A549 (cell line): ENCODE measurements at places on chromosomes 12 and 14.

- no peak for DNase-seq
Observed at GRCh38 chr12:52965337-52965731, 16.4 kb downstream of the KRT18 start.

GRCh38 chr12:81950871-81951270, 191.7 kb upstream of the PPFIA2 start:
- DNase-seq = no peak

- DNase-seq = no peak
Observed at GRCh38 chr12:2743478-2743877, 51.3 kb upstream of the FKBP4 start.

GRCh38 chr12:128258866-128259555, 8.0 kb upstream of the TMEM132C start:
- no peak for DNase-seq

DNA sequence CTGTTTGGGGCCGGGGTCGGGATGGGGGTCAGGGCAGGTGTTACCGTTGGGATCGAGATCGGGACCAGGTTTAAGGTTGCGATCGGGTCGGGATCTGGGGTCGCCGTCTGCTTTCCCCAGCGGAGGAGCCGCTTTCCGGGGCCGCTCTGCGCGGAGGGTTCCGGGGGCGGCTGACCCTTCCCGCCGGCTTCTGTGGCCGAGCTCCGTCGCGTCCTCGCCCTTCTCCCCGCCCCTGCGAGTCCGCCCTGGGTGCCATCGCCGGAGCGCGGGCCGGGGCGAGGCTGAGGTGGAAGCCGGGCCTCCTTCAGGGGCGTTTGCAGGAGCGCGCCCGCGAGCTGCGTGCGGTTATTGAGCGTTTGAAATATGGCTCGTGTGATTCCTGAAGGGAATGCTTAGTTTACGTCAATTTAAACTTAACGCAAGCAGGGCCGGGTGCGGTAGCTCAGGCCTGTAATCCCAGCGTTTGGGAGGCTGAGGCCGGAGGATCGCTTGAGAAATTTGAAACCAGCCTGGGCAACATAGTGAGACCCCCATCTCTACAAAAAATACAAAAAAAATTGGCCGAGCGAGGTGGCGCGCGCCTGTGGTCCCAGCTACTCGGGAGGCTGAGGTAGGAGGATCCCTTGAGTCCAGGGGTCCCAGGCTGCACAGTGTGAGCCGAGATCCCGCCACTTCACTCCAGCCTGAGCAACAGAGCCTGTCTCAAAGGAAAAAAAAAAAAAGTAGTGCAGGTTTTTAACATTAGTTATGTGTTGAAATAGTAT, 620 bp downstream of the PGAM5 start:
- no peak for DNase-seq

GRCh38 chr12:97757481-97758193, 295.0 kb downstream of the RMST start:
- DNase-seq = no peak

DNA sequence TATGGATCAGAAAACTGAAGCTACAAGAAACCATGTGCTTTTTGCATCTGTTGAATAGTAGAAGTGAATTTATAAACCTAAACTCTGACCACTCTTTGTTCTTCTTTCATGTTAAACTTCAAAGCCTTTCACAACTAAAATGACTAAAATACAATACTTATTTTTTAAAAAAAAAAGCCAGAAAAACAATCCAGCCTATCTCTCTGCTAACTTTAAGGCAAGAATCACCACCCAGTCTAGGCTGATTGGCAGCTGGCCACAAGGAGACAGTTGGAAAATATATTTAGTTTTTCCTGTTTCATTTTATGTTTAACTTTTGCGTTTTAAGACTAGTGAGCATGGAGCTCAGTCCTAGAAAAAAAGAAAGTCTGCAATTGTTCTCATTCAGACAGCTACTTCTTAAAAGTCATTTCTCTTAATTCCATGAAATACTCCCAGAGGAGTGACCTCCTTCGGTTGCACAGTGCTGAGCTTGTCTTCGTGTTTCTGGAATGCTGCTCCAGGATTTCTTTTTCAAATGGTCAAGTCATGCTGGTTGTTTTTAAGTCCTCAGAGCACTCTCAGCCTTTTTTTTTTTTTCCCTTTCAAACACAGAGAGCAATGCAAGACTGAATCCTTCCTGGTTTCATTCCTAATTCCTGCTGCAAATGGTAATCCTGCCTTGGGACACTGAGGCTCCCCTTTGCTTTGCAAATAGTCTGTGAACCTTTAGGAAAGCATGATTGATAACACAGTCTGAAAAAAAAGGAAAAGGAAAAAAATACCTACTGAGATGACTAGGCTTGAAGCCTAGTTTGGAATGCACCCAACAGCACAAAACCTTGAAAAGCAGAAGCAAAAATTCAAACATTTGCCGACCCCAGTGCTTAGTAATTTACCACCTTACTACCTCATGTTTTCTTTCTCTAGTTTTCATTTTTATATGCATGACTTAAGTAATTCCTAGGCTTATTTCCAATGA, 233.3 kb upstream of the DAAM1 start:
- no peak for DNase-seq

DNA sequence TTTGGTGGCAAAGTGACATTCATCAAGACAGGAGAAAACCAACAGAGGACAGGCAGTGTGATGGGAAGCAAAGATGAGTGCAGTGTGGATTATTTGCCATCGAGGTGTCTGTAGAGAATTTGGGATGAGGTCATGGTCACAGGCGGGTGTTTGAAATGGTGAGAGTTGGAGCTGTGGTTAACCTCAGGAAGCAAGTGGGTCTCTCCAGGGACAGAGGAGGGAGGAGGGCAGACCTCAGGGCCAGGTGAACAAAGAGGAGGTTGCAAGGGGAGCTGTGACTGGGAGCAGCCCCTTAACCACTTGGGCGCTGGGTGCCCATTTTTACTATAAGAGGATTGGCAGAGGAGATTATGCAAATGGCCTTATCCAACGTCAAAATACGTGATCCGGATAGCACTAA, 7.0 kb downstream of the FZD10 start:
- no peak for DNase-seq

- no peak for DNase-seq
Observed at GRCh38 chr14:102325791-102326345, 6.3 kb downstream of the ZNF839 start.

DNA sequence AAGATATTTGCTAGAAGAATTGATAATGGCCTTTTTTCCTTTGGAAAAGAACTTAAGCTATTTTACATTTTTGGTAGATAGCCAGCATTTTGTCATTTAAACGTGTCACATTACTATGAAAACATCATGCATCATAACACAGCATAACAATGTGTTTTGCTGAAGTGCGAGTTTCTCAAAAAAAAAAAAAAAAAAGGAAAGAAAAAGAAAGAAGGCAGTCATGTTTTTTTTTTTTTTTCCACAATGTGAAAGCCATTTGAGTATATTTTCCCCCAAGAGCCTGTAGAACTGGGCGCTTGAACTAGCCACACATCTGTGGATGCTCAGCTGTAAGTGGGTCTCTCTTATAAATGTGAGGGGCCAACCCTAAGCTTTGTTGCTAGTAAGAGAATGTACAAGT, 300.1 kb downstream of the AKAP6 start:
- DNase-seq = no peak

GRCh38 chr12:75632442-75632841, 121.0 kb upstream of the KRR1 start:
- DNase-seq = no peak

GRCh38 chr12:65925626-65926025, 101.3 kb downstream of the HMGA2 start:
- DNase-seq = no peak

DNA sequence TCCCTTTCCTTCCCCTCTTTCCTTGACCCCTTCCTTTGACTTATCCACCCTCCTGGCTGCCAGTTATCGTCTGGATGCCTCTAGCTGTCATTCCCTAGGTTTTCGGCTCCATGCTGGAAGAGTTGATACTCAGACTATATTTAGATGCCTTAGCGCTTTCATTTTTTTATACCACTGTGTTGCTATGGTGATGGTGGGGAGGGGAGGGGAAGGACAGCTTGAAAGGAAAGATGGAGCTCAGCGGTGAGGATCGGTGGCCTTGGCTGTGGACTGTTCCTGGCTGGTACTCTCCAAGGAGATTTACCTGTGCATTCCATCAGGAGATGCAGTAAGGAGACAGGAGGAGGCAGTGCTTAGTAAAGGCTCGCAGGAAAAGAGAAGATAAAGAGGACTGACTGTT, 108.7 kb downstream of the SLC8A3 start:
- no peak for DNase-seq

GRCh38 chr12:113464452-113464775, 7.3 kb downstream of the LHX5 start:
- DNase-seq = no peak

DNA sequence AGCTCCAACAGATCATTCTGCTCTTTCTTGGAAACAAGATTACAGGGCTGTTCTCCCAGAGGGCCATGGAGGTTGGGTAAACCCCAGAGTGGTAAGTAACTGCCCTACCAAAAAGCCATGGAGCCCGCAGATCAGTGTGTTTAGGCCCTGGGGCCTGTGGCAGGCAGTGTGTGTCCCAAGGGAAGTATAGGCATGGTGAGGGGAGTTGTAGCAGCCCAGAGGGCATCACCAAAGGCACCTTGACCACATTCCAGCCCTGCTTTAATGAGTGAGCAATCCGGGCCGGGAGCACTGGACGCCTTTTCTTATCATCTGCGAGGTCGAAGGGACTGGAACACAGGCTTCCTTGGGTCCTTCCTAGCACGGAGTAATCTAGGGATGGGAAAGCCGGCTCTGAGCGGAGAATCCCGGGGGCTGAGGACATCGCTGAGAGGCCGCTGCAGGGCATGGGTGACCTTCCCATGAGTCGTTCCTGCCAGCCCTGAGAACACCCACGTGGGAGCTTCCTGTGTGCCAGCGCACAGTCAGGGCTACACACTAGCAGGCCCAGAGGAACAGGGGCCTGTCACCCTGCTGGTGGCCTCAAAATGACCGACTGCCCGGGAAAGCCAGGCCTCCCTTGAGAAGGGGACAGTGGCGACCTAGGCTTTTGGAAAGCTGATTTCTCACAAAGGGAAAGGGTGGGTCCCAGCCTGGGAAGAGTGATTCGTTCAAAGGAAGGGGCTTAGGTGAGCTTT, 91.3 kb downstream of the NINJ2 start:
- DNase-seq = peak; percentile 55

- no peak for DNase-seq
Observed at GRCh38 chr12:87920139-87920538, 109.1 kb downstream of the C12orf50 start.

DNA sequence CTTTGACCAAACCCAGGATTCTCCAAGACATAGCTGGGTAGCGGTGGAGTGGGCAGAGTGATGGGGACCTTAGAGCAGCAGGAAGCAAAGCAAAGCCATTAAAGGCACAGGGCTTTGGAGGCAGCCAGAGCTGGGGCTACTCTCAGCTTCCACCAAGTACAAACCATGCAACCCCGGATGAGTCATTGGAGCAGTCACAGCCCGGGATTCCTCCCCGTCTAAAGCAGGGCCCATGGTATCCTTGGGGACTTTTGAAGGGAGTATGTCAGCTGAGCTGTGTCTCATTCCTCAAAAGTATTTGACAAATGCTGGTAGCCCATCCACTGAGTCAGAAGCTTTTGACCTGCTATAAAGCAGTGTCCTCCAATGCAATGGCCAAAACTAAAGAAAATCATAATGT, 9.7 kb upstream of the IFI27 start:
- peak; percentile 15 for DNase-seq

DNA sequence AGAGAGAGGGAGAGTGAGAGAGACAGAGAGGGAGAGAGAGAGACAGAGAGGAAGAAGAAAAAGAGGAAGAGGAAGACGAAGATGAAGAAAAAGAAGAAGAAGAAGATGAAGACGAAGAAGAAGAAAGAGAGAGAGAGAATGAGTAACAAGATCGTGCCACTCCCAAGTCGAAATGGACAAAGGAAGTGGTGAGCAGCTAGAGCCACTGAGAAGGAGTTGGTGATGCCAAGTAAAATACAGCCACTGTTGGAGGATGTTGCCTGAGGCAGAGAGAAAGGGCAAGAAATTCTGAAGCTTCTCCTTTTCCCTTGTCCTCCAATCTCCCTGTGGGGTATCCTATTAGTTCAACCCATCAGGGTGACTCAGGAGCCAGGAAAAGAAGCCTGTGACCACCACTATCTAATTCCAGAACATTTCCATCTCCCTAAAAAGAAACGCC, 12.5 kb upstream of the ANAPC5 start:
- no peak for DNase-seq

GRCh38 chr14:79356040-79356439, 855.3 kb downstream of the DIO2 start:
- no peak for DNase-seq

DNA sequence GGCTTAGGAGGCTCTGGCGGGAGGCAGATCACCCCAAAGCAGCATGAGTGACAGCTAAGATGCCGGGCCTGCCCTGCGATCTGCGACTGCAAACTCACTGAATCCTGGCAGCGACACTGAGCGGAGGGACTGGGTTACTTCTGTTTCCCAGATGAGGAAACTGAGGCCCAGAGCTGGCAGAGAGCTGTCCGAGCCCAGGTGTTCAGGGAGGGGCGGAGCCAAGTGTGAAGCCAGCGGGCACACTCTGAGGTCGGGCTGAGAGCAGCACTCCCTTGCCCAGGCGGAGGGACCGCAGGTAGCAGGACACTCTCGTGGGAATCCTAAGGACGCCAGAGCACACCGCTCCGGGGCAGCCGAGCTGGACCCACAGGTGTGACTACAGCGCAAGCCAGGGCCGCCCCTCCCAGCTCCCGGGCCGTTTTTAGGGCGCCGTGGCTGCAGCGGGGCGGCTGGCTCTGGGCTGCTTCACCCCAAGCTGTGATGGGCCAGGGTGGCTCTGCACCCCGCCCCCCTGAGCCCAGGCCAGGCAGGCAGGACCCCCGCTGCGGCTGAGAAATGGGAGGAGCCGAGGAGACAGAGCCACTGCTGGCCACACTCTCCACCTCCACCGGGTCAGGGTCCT, 27.4 kb downstream of the MMP17 start:
- no peak for DNase-seq

GRCh38 chr12:100189636-100190394, 10.8 kb upstream of the ACTR6 start:
- DNase-seq = no peak

DNA sequence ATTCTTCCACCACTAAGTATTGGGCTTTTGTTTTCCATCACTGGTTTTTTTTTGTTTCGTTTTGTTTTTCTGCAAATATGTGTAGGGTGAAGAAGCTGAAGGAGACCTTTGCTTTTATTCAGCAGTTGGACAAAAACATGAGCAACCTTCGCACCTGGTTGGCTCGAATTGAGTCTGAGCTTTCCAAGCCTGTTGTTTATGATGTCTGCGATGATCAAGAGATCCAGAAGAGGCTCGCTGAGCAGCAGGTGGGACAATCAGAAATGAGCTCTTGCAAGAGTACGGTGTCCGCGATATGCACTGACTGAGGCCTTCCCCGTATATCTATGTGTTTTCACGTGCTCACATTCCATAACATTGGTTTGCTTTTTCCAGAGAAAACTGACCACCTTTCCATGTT, 91.5 kb downstream of the ESR2 start:
- no peak for DNase-seq

DNA sequence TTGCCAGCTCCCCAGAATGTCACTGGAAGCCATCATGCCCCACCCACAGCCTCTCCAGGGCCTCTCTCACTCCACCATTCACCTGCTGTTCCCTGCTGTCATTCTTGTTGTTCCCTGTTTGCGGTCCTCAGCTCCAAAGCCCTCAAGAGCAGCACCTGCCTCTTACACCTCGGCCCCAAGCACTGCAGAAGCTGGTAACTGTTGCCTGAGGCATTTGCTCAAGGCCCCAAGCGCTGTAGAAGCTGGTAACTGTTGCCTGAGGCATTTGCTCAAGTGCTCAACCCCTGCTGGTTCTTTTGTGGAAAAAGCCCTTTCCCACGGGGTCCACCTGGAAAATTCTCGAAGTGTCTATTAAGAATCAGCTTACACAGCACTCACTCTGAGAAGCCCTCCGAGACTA, 78.0 kb downstream of the ARL6IP4 start:
- no peak for DNase-seq
